ENCODE measurements at places on chromosomes 6 and 20.

DNA sequence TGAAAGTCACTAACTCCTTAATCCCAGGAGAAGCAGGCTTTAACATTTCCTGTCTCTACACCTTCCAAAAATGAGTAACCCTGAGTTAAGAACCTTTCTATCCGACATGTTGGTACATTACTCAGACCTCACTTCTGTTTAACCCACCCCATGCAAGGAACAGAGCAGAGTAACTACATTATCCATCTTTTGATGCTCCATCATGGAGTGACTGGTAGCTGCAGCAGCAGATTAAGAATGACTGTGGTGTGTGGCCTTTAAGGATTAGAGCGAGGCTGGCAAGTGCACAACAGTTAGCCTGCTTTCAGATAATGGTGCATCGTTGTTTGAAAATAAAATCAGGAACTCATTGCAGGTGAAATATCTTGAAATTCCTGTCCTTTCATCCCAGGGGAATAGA, 2.0 kb downstream of the TRAF3IP2 start:
- DNase-seq, result no peak

DNA sequence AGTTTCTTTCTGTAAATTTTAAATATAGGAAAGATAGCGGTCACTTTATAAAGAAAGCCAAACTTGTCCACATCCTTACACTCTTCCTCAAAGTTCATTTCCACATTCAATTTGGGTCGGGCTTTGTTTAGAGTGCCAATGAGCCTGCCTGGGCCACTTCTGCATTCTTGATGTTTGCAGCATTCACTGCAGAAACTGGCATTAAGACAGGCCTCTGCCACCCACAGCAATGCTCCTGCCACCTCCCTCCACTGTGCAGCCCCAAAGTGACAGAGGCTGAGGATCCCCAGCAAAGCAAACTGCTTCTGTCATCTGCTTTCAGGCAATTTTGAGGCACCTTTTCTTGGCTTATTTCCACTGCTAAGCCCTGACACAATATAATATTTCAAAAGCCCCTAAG, 61.2 kb downstream of the TNFAIP3 start:
- DNase-seq, result peak; percentile 39

GRCh38 chr20:31760519-31761240, 21.6 kb downstream of the TPX2 start:
- no peak for DNase-seq

DNA sequence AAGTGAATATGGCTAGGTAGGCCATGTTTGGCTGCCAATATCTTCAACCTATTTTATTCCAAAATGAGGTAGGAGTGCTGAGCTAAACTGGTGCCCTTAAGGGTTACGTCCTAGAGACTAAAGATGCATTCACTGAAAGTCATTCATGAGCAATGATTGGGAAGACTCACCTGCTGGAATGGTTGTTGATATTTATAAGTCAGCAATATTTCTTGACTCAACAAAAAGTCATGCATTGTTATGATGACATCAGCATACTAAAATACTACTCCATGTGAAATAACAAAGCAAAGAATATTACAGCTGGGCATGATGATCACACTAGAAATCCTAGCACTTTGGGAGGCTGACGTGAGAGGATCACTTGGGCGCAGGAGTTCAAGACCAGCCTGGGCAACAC, 17.6 kb upstream of the NUP153 start:
- no peak for DNase-seq

DNA sequence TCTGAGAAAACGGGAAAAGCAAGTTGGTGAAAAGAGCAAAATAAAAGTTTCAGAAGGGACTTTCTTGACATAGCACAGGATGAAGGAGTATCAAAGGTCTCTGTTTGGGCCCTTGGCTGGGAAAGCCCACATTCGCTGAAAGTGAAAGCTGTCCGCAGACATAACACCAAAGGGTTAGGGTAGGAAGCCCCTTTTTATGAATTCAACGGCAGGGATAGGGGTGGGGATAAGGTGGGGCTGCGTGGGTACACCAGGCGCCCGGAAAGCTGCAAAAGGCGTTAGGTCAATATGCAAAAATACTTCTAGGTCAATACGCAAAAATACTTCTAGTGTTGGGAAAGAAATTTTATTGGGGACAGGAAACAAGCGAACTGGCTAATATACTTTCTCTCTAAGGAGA, 135.1 kb downstream of the OR2B2 start:
- DNase-seq, result no peak

DNA sequence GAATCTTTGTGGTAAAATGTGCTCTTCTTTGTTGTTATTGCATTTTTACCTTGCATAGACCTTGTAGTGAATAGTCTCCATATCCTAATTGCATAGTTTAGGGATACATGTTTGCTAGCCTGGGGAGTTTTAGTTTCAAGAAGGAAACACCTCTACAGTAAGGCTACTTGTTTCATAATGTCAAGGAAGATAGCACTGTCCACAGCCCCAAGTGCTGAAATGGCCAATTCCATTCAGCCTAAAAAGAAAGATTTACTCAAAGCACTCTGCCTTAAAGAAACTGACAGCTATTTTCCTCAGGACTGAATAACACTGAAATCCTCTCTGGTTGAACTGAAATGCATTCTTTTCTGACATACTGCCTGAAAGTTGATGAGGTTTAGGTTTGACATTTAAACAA, 2.6 kb downstream of the HCRTR2 start:
- DNase-seq, result no peak

- DNase-seq, result peak; percentile 53
These were observed 2.1 kb downstream of the SALL4 start for GRCh38 chr20:51800060-51800871.

DNA sequence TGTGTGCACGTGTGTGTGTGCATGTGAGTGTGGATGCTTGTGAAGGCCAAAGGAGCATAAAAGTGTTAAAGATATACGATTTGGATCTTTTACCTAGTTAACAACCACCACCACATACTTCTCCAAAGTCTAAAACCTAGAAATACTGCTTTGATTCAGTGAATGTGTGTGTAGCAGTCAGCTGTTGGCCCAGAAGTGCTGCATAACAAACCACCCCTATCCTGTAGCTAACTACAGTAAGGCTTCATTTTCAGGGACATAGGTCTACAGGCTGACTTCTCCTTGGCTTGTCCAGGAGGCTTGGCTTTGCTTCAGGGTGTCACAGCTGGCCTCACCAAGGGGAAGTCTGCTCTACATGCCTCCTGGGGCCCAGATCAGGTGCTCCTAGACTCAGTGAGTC, 2.4 kb upstream of the CST8 start:
- no peak for DNase-seq

DNA sequence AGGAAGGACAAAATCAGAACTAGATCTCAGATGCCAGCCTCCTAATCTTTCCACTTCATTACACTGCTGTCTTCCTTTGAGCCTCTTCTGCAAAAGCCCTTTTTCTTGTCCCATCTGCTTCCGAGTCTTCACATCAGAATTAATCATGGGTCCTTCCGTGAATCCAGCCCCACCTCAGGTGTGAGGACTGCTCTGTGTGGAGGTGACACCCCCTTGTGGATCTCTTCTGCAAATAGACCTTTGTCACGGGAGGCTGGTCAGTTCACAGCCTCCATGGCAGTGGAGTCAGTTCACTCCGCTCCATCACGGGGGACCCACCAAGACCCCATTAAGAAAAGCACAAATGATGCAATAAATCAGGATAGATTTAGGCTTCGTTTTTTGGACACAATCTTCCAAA, 171.1 kb downstream of the ADAT2 start:
- no peak for DNase-seq

DNA sequence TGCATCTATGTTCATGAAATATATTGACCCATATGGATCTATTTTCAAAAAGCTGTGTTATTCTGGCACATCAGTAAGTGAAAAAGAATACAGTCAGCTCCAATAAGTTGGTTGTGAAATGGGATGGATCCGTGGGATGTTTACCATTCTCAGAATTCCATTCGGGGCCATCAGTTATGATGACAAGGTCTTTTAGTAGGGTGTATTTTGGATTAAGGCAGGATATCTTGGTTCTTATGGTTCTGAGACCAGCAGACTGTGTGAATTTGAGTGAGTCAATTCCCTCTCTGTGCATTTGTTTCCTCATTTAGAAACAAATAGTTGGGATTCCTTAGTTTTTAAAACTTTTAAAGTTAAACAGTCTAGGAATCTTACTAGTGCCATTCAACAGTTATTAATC, 287.4 kb downstream of the CD109 start:
- DNase-seq, result no peak

DNA sequence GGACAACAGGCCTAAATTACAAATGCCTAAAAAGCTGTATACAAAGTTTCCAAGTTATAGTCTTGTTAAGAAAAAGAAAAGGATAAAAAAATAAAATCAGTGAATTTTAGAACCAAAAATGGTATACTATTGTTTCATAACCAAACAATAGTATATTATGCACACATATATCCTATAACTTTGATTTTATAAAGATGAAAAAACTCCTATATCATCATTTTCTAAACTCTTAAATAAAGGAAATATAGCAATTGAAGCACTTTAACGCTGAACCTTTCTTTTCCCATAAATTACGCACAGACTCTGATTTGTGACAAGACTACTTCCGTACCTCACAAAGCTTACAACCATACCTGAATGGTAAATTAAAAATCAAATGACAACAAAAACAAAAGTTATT, 35.9 kb upstream of the MCM9 start:
- no peak for DNase-seq

DNA sequence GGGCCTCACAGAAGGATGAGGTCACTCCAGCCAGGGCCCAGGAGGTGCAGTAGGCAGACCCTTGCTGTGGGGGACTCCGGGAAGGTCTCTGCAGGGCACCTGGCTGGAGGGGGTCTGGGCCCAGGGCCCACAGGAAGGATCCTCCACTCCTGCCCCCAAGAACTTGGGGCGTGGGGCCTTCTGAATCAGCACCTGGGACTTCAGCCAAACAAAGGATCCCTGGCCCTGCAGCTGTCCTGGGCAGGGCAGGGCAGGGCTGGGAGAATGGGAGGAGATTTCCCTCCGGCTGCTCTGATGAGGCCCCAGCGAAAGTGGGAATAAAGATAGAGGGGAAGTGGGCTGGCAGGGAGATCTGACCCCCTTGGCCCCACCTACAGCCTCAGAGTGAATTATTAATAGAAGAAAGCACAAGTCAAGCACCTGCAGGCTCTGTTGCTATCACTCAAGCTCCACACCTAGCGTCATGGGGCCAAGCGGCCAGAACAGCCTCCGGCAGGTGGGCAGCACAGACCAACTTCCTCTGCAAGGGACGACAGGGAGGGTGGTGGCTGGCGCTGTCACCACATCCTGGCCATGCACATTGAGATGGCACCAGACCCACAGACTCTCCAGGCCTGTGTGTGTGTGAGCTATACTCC, 61.6 kb upstream of the MRPS10 start:
- no peak for DNase-seq

DNA sequence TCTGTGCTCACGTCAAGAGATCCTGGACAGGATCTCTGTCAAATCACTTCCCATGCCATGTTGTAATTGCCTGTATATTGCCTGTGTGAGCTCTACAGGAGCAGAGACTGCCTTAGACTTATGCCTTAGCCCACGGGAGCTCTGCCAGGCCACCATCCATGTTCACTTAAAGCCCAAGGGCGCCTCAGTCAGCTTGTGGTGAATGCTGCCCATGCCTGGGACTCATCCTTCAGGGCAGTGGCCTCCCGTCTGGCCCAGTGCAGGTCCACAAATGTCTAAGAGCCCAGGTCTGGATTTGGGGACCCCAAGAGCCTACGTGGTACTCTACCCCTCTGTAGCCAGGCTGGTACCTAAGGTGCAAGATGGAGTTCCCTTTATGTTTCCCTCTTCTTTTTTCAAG, 22.4 kb upstream of the BPIFA2 start:
- DNase-seq, result no peak

DNA sequence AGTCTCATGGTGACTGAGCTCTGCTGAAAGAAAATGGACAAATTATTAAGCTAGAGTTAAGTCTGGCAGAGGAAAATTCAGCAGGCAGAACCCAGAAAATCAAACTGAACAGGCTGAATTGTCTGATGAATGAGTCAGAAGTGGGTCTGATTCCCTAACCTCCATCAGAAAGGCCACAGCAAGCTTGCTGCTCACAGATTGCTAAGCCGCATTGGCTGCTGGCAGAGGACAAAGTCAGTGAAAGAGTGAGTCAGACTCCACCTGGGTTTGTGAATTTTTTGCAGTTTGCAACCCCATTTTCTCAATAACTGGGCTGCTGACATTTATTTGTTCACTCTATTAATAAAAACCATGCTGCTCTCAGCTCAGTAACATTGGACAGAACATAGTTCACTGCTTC, 191.3 kb downstream of the EPM2A start:
- no peak for DNase-seq

- DNase-seq, result no peak
These were observed 37.9 kb downstream of the SCML4 start for GRCh38 chr6:107786179-107786578.

DNA sequence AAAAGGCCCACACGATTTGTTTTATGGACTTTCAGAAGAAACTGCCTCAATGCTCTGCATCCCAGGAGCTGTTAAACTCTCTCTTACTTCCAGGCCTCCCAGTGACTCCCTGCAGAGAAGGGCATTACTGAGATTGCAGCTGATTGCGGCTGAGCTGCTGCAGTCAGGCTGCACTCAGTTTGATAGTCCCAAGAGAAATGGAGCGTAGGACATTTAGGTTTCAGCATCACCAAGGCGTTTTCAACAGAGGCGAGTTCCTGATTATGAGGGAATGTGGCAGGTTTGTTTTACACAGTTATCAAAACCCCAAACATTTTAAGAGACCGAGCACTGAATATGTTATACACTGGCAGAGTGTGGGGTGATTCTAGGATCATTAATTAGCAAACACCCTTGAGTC, 145.6 kb downstream of the TBX18 start:
- no peak for DNase-seq

DNA sequence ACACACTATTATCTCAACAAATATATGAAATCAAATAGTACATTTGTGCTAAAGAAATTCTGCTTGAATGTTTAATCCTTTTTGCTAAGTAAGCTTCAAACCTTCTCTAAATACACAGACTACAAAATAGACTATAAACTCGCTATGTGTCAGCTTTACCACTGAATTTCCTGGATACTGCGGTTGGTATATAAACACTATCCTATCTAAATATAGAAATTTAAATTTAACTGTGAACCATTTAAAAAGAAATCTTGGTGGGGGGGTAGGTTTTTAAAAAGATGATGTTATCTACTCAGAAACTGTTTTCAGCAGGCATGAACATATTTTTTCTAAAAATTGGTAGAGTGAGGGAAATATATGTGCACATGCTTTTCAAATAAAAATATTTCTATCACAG, 306.5 kb upstream of the RUNX2 start:
- no peak for DNase-seq

- DNase-seq, result no peak
These were observed 128.5 kb downstream of the BCAS1 start for GRCh38 chr20:53941680-53942471.

- DNase-seq, result no peak
These were observed 34.0 kb upstream of the FAM83C start for GRCh38 chr20:35326021-35326739.

DNA sequence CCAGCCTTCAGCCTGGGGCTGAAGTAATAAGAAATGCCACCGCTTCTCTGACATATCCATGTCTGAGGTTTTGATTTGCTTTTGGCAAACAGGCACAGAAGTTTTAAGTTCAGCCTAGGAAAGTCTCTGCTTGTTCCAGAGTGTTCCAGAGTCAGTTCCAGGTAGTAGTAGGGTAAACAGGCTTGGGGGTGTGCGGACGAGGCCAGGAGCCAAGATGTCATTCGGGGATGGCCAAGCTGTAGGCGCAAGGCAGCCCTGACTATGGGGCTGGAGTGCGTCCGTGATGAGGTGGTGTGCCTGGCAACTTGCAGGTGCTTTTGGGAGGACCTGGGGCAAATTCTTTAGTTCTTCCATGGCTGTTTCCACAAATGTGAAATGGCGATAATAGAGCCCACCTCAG, 60.3 kb downstream of the IRF4 start:
- no peak for DNase-seq

All from stimulated activated CD8-positive, alpha-beta memory T cell treated with anti-CD3 and anti-CD28 coated beads, Interleukin-4, amount 100 ng/mL, for 24 hours (primary cell).